Smooth muscle cell of trachea (primary cell): ENCODE measurements at places on chromosomes 1 and 21. TPM values are rescaled to one million over a fixed set of nuclear protein-coding genes. Genes with fewer than 3 reads are reported as not detected.

Gene FAM110D
- not detected in 2 replicates for total RNA-seq

Gene KRTAP12-1
- total RNA-seq, result not detected in 2 replicates

Gene C2CD4D
- total RNA-seq, result not detected in 2 replicates

Gene DPYD
- 86.5 and 116 TPM in 2 replicates for total RNA-seq

Gene RHD
- not detected in 2 replicates for total RNA-seq

Gene IER5
- 25.9 and 39.7 TPM in 2 replicates for total RNA-seq

Gene SLAMF9
- 0.33 TPM in 1 of 2 replicates, not detected in the other for total RNA-seq

Gene DENND2D
- 3.3 and 22.7 TPM in 2 replicates for total RNA-seq

Gene ACADM
- 27.6 and 39.4 TPM in 2 replicates for total RNA-seq

Gene KDF1
- not detected in 2 replicates for total RNA-seq

Gene CRP
- not detected in 2 replicates for total RNA-seq

Gene CNN3
- 289 and 292 TPM in 2 replicates for total RNA-seq

Gene OR2G6
- total RNA-seq, result not detected in 2 replicates

Gene GDAP2
- 20.2 and 25.3 TPM in 2 replicates for total RNA-seq

Gene FCMR
- total RNA-seq, result 0.29 TPM in 1 of 2 replicates, not detected in the other

Gene TARBP1
- 24.6 and 25.5 TPM in 2 replicates for total RNA-seq

Gene GJA8
- not detected in 2 replicates for total RNA-seq

Gene RHOU
- 0.73 and 0.99 TPM in 2 replicates for total RNA-seq

Gene OR10J1
- total RNA-seq, result not detected in 2 replicates

Gene ALG14
- 2.5 and 2.8 TPM in 2 replicates for total RNA-seq

Gene SPRR1A
- not detected in 2 replicates for total RNA-seq

Gene CHI3L1
- total RNA-seq, result 14.8 and 26.0 TPM in 2 replicates

Gene TTC24
- not detected in 2 replicates for total RNA-seq

Gene RCSD1
- total RNA-seq, result 0.17 and 0.87 TPM in 2 replicates

Gene GPR61
- under 0.01 TPM in 1 of 2 replicates, not detected in the other for total RNA-seq

Gene VPS26C
- total RNA-seq, result 89.6 and 104 TPM in 2 replicates

Gene RAB3B
- 29.5 and 33.7 TPM in 2 replicates for total RNA-seq

Gene GCSAML
- total RNA-seq, result not detected in 2 replicates

Gene GUCA2B
- not detected in 2 replicates for total RNA-seq

Gene SHE
- under 0.01 and 0.15 TPM in 2 replicates for total RNA-seq

Gene PRR9
- not detected in 2 replicates for total RNA-seq

Gene LRRC53
- total RNA-seq, result not detected in 2 replicates

Gene FMO3
- total RNA-seq, result 5.1 and 15.6 TPM in 2 replicates

Gene OR2AK2
- total RNA-seq, result not detected in 2 replicates

Gene PCSK9
- 0.50 and 0.87 TPM in 2 replicates for total RNA-seq

Gene CRABP2
- total RNA-seq, result 248 and 256 TPM in 2 replicates

Gene S100B
- total RNA-seq, result 0.29 TPM in 1 of 2 replicates, not detected in the other

Gene RLF
- total RNA-seq, result 24.6 and 29.4 TPM in 2 replicates

Gene LORICRIN
- total RNA-seq, result not detected in 2 replicates

Gene PADI1
- not detected in 2 replicates for total RNA-seq

Gene CD2
- total RNA-seq, result under 0.01 TPM in 1 of 2 replicates, not detected in the other

Gene RXRG
- total RNA-seq, result 0.17 TPM in 1 of 2 replicates, not detected in the other

Gene DNAJC6
- 0.44 and 0.83 TPM in 2 replicates for total RNA-seq

Gene CDC42BPA
- 47.8 and 53.4 TPM in 2 replicates for total RNA-seq

Gene TSACC
- total RNA-seq, result 0.33 TPM in 1 of 2 replicates, not detected in the other

Gene CLCA1
- total RNA-seq, result 0.15 and 0.17 TPM in 2 replicates

Gene MFAP2
- total RNA-seq, result 16.9 and 26.5 TPM in 2 replicates
